ENCODE measurements at places on chromosomes 5 and 9.

GRCh38 chr9:89039664-89040063 lies 48.4 kb downstream of the S1PR3 start:
- no peak for DNase-seq

DNA sequence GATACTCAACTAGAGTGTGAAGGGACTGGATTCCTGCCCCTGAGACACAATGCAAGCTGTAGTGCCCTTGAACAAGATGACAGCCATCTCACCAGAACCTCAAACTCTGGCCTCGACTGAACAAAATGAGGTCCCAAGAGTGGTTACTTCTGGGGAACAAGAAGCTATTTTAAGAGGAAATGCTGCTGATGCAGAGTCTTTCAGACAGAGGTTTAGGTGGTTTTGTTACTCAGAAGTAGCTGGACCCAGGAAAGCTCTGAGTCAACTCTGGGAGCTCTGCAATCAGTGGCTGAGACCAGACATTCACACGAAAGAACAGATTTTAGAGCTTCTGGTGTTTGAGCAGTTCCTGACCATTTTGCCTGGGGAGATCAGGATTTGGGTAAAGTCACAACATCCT lies 2.4 kb downstream of the ZNF483 start:
- DNase-seq: no peak

- no peak for DNase-seq
These were observed 1.7 kb downstream of the UBE2QL1 start for GRCh38 chr5:6450319-6450833.

DNA sequence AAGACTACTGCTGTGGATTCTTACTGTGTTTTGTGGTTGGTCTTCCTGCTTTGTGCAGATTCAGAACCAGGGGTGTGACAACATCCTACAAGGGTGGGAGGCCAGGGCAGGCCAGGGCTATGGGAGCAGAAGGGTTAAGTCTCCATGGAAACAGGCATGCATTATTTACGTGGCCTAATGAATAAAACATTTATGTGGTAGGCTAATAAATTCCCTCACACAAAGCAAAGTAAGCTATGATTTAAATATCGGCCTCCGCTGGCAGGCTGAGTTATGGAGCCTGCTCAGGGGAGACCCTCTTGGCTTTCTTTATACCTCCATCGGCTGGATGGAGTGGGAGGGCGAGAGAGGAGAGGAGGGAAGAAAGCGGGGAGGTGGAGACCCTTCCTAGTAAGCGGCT lies 230.3 kb upstream of the MVB12B start:
- no peak for DNase-seq

GRCh38 chr5:111738118-111738517 lies 18.9 kb downstream of the NREP start:
- no peak for DNase-seq

- DNase-seq: no peak
These were observed 8.9 kb downstream of the ZNF366 start for GRCh38 chr5:72498284-72498683.

GRCh38 chr5:170478306-170478705 lies 25.5 kb upstream of the KCNIP1 start:
- DNase-seq: no peak

DNA sequence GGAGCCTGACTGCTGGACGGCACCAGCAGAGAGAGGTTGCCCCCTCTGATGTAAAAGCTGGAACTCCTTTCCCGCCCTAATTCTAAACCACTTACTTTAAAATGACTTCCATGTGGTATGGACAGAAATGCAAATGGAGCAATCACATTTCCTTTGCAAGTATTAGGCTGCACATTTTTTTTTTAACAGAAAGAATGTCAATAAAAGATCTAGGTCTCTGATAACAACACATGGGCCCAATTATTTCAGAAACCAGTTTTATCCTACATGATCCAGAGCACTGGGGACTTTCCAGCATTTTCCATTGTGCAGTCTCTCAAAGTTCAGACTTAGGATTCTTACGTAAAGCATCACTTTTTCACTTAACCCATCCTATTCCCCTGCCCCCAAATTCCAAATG lies 203.7 kb downstream of the NXNL2 start:
- DNase-seq: no peak
